NCI-H1105 treated with DMSO at 0.1 percent for 48 hours (cell line): ENCODE measurements at places on chromosomes 2 and 18.

DNA sequence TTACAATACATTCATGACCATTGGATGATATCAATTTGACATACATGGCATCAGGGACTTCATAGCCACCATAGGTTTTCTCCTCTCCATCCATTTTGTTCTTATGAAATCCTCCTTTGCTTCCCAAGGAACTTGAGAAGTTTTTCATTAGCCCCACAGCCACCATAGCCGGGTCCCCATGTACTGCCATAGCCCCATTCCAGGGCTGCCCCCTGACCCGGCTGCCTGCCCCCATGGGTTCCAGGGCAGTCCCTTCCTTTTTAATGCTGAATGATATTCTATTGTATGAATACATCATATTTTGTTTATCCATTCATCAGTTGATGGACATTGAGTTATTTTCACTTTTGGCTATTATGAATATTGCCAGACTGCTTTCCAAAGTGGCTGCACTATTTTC, 20.4 kb downstream of the ATP6V1B1 start:
- DNase-seq, result no peak

GRCh38 chr18:2448565-2449151, 122.6 kb downstream of the METTL4 start:
- DNase-seq, result no peak

GRCh38 chr18:58148954-58149471, 105.0 kb downstream of the NEDD4L start:
- DNase-seq, result no peak

- DNase-seq, result no peak
Observed at GRCh38 chr2:154433010-154433409, 265.5 kb upstream of the KCNJ3 start.

- peak; percentile 86 for DNase-seq
Observed at GRCh38 chr2:214378455-214379103, 32.3 kb upstream of the VWC2L start.

DNA sequence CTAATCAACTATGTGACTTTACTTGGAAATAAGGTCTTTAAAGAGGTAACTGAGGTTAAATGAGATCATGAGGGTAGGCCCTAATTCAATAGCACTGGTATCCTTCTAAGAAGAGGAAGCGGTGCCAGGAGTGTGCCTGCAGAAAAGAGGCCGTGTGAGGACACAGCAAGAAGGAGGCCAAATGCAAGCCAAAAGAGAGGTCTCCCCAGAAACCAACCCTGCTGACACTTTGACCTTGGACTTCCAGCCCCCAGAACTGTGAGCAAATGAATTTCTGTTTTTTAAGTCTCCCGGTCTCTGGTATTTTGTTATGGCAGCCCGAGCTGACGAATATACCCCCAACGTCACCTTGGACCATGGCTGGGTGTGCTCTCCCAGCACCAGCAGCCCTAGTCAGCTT, 257.5 kb upstream of the NCKAP5 start:
- DNase-seq, result no peak

DNA sequence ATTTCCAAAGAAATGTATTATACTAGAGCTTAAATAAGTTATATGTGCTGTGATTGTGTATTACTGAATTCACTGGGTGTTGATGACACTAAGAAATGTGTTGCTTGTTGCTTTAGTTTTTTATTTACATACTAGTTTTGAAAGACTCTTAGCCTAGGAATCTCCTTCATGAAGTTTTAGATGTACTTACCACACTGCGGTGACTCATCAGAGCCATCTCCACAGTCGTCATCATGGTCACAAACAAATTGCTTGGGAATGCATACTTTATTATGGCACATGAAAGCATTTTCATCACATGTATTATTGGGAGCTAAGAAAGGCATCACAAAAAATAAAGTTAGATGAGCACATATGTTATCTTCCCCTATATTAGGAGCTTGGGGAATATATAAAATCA, 1624.2 kb downstream of the LRP1B start:
- no peak for DNase-seq

DNA sequence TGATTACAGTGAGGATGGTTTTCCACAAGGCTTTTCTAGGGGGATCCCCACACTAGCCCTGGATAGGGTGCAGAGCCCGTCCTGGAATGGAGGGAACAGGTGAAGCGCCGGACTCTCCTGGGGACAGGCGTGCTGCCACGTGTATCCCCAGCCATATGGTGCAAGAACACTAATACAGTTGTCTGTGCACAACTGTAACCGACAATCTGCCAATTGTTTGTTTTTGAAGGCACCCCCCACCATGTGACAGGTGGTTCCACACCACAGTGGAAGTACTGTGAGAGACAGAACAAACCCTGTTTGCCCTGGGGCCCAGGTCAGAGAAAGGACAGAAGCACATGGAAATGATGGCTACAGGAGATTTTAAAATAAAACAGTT, 52.9 kb downstream of the MYCN start:
- no peak for DNase-seq

GRCh38 chr18:808086-808485, 4.0 kb downstream of the YES1 start:
- peak; percentile 15 for DNase-seq

- no peak for DNase-seq
Observed at GRCh38 chr2:240232961-240233884, 92.8 kb upstream of the OTOS start.

DNA sequence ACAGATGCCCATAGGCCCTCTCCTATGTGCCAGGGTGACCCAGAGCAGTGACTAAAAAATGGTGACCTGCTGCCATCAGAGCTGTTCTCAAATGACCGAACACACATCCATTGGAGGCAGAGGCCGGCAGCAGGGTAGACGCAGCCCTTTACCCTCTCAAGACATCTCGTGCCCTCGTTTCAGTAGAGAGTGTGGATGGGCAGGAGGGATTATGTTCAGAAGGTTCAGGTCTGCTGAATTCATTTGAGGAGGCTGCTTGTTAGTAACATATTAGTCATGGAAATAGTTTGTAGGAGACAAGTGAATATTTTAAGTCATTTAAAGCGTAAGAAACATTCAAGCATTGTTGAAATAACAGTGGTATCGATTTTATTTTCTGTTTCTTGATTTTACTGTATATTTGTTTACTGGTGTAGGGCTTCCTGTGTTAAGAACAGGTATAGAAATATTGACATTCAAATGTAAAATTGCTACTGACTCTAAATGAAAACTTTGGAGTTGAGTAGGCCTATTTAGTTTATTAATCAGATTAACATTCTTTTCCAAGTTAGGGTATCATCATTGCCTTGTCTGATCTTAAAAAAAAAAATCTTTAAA, 82.6 kb downstream of the ZNF532 start:
- DNase-seq, result no peak

DNA sequence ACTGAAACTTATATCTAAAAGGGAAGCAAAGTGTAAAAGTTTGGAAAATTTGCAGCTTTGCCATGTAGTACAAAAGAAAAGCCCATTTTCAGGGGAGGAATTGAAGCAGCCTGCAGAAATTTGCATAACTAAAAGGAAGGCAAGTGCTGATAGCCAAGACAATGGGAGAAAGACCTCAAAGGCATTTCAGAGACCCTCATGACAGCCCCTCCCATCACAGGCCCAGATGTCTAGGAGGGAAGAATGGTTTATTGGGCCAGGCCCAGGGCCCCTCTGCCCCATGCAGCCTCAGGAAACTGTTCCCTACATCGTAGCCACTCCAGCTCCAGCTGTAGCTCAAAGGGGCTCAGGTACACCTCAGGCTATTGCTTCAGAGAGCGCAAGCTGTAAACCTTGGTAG, 14.4 kb upstream of the WDR75 start:
- no peak for DNase-seq
